Stimulated activated CD8-positive, alpha-beta memory T cell treated with anti-CD3 and anti-CD28 coated beads, Interleukin-4, amount 100 ng/mL, for 24 hours (primary cell): ENCODE measurements at places on chromosomes 5 and 9.

GRCh38 chr5:153569036-153569435, 78.6 kb downstream of the GRIA1 start:
- DNase-seq = no peak

DNA sequence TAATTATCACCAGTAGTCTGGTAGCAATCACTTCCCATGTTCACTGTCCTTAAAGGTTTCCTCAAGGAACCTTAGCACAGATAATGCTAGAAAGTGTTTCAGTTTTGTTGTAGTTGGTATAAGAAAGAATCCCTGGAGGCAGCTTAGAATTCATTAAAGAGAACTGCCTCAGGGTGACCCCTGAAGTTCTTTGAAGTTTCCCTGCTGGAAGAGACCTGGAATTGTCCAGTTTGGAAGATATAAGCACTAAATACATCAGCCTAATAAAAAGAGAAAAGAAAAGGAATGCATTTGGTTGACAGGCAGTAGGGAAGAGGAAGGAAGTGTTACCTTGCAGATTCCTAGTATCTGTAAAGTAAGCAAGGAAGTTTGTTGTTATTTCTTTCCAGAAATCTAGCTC, 999.6 kb upstream of the DMAC1 start:
- no peak for DNase-seq

GRCh38 chr9:133731876-133732638, 6.1 kb downstream of the SARDH start:
- no peak for DNase-seq

DNA sequence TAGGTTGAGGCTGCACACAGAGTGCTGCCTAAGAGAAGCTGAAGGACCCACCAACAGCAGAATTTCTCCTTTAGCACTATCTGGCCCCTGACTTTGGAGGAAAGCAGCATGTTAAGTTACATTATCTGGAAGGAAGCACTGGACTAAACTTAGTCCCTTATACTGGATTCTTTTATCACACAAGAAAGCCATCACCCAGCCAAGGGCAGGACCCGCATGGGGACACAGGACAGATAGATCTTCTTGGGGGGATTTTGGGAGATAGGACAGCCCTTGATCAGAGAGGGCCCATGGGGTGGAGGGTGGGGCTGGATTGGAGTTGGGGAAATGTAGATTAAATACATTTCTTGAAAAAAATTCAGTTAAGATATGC, 14.4 kb downstream of the ANKRD33B start:
- DNase-seq = no peak

- no peak for DNase-seq
Measured at GRCh38 chr9:33102551-33103210, 26.2 kb upstream of the SMU1 start.

DNA sequence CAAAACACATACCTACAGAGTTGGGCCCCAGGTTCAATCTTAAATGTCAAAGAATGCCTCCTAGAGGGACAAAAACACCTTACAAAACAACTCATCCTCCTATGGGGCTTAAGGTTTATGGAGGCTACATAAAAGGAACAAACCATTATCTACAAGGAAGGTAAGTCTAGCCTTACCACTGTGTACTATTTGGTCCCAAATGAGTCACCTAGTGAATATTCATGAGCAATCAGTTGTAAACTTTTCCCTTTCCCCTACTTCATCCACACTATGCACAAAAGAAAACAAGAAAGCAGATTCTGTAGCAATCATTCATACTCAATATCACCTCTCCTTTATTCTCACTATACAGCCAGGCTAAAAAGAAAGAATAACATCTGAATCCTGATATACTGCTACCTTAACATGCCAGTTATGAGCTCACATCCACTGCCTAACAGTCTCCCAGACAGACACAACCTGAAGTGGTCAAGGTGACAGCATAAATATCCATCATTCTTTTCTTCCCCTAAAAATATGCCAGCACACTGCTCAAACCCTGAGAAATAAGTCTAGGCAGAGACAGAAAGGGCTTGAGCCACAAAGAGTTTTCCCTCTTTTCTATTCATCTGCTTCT, 6.2 kb downstream of the OXCT1 start:
- DNase-seq = no peak

- no peak for DNase-seq
Measured at GRCh38 chr5:82526540-82526939, 248.4 kb upstream of the RPS23 start.

DNA sequence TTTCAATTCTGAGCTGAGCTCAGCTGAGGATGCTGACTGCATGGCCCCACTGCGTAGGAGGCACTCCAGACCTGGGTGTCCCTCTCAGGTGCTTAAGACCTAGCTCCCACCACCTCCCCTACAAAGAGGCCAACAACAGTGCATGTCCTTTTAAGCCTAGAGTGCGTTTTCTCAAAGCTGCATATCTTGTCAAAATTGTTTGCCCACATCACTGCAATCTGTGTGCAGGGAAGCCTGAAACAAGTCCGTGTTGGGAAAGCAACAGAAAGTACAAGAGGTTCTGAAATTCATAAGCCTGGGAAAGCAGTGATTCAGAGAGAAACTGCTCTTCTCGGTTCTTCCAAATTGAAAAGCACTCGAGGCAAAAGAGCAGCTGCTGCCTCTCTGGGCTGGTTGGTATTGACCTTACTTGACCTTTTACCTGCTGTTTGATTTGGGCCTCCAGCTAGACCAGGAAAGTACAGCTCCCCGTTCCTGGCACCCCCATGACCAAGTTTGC, 238.4 kb downstream of the NR2F1-AS1 start:
- no peak for DNase-seq

DNA sequence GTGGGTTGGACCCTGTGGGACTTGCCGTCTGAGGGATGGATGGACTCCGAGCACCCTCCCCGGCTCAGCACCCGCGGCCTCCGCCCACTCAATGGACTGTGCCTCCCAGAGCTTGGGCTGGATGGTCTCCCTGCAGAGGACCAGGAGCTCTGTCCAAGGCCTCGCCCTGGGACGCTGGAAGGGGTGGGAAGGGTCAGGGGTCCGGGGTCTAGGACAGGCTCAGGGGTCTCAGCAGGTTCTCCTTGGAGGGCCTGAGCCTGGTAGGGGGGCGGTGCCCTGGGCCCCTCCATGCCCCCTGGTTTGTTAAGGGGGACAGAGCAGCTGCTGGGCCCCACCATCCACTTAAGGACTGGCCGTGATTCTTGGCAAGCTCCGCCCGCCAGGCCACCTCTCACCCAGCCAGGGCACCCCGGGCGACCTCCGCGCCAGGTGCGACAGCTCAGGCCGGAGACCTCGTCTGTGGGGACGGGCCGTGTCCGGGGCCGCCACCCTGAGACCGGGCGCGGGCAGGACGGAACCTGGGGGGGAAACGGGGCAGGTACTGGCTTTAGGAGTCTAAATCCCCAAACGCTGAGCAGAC, 29.2 kb downstream of the EXOC3 start:
- no peak for DNase-seq

GRCh38 chr9:81137976-81138568, 551.3 kb downstream of the TLE1 start:
- no peak for DNase-seq

GRCh38 chr5:55855509-55855908, 4.4 kb downstream of the IL31RA start:
- no peak for DNase-seq

DNA sequence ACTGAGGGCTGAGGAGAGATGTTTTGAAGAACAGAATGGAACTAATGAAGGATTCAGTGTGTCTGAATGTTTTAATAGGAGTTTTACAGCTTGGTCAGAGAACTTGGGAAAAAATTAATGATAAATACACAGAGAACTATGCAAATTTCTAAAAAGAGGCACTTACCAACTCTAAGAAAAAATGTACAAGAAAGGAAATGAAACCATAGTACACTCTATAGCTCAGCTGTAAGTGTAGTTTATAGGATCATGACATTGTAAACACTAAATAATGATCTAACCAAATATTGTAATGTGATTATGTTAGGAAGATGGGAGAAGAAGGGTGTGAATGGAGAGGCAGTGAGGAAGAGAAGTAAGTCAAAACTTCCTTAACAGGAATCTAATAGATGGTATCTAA, 205.2 kb downstream of the SEC61B start:
- no peak for DNase-seq

DNA sequence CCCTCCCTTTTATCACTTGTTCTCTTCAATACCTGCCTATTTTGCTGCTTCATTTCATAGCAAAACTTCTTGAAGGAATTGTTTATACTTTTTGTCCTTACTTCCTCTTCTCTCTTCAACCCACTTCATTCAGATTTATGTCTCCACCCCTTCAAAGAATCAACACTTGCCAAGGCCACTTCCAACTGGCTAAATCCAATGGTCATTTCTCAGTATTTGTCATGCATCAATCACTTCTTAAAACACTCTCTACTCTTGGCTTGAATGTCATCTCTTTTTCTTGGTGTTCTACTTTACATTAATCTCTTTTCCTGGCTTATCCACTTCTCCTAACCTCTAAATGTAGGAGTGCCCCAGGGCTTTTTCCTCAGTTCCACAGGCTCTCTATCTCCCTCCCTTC, 8.3 kb upstream of the FCHO2 start:
- DNase-seq = no peak

DNA sequence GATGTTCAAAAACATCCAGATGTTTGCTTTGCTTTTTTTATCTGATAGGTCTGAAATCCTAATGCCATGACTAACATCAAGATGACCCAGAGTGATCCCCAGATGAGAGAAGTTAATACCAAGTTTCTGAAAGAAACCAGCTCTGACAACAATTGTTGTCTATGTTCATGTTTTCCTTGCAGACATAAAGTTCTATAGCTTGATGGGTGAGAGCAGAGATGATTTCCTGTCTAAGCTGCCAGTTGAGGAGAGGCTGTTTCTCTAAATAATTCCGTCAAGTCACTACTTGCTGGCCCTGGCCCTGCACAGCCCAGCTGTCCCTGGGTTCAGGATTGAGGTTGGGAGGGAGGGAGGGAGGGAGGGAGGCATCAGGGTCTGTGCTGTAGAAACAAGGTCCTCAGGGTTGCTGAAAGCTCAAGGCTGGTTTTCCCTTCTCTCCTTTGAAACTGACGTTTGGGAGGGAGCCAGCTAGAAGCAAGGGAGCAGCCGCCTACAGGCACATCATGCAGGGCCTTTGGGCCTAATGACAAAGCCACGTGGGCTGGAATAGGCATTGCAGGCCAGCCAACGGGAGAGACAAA, 3.9 kb downstream of the SPARC start:
- DNase-seq = no peak

DNA sequence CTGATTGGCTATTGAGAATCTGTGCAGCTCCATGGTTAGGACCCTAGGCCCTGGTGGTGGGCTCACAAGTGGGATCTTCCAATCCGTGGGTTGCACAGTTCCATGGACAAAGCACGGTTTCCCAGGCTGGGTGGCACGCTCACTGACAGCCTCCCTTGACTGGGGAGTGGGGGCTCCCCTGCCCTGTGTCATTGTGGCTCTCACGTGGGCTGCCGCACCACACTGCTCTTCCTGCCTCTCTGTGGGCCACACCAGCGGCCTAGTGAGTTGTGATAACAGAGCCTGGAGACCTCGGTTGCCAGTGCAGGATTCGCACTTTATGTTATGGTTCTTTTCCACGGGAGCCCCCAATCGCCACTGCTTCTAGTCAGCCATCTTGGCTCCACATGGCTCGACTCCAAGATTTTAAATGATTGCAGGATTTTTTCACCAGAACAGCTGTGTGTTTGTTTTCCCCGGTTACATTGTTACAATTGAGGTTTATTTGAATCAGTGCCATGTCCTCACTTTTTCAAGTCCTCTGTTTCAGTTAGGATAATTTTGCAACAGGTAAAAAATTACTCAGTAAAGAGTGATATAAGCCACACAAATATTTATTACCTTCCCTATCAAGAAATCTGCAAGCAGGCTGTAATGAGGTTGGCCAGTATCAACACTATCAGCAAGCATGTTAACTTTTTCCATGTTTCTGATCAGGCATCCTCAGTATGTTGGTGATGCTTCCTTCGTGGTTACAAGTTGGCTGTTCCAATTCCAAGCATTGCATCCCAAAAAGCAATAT, 253.8 kb downstream of the ZNF608 start:
- no peak for DNase-seq

DNA sequence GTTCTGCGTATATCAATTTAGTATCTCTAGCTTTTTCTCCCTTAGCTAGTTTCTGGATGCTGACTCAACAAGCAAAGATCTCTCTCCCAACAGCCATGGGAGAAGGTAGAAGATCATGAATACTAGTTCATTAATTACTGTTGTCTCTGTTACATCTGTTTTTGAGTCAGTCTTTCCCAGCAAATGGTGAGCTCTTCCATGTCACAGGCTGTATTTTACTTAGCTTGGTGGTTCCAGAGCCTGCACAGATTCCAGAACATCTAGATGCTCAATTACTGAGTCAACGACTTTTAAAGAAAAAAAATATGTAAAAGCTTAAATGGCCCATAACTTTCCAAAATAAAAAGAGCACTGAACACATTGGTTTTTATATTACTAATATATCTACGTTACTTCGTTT, 307.2 kb downstream of the NSG2 start:
- DNase-seq = no peak

DNA sequence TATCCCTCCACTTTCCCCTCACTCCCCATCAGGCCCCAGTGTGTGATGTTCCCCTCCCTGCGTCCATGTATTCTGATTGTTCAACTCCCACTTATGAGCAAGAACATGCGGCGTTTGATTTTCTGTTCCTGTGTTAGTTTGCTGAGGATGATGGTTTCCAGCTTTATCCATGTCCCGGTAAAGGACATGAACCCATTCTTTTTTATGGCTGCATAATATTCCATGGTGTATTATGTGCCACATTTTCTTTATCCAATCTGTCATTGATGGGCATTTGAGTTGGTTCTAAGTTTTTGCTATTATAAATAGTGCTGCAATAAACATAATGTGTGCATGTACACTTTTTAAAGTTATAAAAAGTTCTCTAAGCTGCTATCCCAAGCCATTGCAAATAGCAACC, 75.6 kb downstream of the ERBIN start:
- no peak for DNase-seq

DNA sequence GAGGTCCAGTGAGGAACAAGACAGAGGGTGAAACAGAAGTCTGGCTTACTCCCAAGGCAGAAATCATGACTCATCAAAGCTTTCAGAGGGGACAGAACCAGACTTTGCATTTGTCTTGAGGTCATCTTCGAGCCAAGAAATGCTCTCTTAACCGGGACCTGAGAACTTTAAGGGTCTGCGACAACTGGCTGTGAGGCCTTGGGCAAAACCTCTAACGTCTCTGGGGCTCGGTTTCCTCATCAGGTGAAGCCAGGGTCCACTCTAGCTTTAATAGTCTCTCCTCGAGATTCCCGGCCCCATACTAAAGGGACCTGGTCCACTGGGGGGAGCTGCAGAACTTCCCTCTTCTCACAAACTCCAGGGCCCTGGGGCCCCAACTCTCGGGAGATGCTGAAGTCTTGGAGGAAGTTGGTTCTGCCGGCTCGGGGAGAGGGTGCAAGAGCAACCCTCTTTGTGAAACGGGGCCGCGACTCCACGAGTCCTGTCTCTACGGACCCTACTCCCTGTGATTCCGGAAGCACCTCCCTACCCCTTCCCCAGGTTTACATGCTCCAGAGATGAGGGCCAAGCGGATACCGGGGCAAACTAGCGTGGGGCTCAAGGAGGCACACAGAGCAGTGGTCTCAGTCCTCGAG, 2.6 kb downstream of the GLIS3 start:
- no peak for DNase-seq

- DNase-seq = no peak
Measured at GRCh38 chr9:72041775-72042194, 18.6 kb downstream of the C9orf57 start.
